Stimulated activated CD8-positive, alpha-beta memory T cell treated with anti-CD3 and anti-CD28 coated beads, Interleukin-4, amount 100 ng/mL, for 4 hours (primary cell): ENCODE measurements at places on chromosomes 12 and 14.

DNA sequence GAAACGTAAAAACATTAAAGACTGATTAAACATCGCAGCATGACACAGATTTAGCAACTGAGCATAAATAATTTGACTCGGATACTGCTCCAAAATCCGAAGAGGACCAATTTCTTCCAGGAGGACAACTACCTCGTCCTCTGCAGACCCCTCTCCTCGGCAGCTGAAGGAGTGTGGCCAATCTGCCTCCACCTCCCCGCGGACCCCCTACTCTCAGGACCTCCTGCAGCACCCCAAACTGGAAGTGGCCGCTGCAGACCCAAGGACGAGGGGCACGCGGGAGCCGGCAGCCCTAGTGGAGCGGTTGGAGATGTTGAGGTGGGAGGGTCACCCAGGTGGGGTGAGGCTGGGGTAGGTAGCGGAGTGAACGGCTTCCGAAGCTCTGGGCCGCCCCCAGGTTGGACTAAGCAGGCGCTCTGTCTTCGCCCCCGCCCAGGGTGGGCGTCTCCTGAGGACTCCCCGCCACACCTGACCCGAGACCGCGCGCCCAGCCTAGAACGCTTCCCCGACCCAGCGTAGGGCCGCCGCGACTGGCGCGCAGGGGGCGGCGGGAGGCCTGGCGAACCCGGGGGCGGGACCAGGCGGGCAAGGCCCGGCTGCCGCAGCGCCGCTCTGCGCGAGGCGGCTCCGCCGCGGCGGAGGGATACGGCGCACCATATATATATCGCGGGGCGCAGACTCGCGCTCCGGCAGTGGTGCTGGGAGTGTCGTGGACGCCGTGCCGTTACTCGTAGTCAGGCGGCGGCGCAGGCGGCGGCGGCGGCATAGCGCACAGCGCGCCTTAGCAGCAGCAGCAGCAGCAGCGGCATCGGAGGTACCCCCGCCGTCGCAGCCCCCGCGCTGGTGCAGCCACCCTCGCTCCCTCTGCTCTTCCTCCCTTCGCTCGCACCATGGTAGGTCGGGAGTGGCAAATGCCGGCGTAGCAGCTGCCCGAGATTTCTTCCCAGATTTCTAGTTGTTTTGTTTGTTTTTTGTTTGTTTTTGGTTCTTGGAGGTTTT, at the start of gene CALM1:
Gene CALM1, plus strand, starts transcription at position 689 of the 999 bp plus-strand sequence. Its CDS starts 202 bp downstream, at position 891.
- peak; percentile 86 for DNase-seq

DNA sequence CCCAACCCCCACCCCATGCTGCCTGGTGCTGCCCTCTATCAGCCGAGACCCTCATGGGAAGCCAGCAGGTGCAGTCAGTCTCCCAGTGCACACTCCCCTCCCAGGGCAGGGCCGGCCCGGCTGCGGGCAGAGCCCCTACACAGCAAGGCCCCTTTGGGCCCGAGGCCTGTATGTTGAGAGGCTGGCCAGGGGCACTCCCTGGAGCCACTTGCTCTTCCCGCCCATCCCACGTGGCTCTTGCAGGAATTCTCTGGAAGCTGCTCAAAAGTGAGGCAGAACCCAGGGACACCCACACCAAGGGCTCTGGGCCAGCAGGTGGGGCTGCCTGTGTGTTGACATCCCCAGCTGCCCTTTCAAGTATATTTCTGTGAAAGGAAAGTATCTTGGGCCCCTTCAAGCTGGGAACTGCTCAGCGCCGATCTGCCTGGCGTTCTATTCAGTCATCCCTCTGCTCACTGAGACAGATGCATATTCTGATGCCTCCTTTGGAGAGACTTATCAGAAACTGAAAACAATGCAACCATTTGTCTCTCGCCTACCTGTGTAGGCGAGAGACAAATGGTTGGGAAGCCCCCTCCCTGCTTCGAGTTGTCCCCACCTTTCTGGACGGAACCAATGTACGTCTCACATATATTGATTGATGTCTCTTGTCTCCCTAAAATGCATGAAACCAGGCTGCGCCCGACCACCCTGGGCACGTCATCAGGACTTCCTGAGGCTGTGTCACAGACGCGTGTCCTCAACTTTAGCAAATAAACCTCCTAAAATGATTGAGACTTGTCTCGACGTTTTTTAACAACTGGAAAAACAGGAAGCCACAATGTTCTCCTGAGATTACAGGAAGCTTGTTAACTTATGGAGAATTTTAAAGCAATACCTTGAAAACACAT, 6.0 kb downstream of the GPR132 start:
- DNase-seq: no peak

- no peak for DNase-seq
These were observed 34.9 kb upstream of the EML1 start for GRCh38 chr14:99758121-99758821.

DNA sequence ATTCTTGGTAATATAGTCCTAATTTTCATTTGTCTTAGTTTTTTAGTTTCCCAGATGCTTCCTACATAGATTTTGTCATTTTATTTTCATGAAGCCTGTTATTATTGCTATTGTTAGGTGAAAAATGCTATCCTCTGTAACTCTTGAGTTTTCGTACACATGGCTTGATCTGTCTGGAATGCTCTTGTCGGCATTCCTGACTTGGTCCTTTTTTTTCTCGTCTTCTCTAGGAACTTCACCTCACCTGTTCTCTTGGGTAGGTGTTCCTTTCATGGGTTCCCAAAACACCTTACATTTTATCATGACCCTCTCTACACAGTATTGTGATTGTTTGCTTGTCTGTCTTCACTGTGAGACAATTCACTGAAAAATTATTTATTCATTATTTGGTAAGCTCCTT, 267.4 kb downstream of the TMTC2 start:
- DNase-seq: no peak

DNA sequence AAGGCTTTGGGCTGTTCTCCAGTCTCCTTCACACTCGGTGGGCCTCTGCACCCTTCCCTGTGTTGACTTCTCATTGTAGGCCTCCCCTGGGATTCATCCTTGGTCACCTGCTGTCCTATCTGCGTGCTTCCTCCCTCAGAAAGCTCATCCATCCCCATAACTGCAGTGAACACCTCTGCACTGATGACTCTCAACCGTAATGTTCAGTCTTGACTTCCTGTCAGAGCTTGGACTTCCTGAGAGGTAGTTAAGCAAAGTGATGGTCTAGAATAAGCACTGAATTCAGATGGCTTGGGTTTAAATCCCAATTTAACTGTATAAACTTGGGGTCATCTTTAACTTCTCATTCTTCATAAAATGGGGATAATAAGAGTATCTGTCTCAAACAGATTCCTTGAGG, 13.6 kb upstream of the MDM1 start:
- DNase-seq: no peak

- no peak for DNase-seq
These were observed 52.4 kb downstream of the CLMN start for GRCh38 chr14:95267306-95267705.

DNA sequence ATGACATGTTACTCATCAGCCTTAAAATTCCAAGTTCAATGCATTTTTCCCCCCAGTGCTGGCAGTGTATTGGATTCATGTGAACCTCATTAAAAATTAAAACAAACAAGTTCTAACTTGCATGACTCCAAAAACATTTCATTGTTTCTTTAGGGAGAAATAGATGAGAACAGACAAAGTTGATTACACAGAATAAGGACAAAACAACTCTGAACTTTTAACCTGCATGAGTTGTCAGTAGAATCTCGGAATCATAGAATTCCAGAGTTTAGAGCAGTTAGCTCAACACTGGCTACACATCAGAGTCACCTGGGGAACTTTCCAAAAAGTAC, 127.5 kb downstream of the TMX1 start:
- DNase-seq: no peak

- no peak for DNase-seq
These were observed 34.9 kb downstream of the TTC7B start for GRCh38 chr14:90781344-90781761.

DNA sequence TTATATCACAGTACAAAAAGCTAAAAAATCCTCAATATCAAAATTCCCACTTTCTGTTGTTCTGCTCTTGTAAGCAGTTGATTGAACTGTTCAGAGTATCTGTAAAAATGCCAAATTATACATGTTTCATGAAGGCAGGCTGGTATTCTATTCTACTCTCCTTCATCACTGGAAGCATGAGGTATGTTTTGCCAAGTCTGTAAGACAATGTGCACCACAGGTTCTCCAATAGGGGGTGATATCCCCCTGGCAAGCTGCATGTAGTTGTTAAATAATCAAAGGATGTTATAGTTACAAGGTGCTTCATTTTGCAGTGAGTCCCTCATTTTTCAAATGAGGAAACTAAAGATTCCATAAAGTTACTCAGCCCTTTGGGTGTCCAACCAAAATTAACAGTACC, 15.1 kb upstream of the NEK9 start:
- no peak for DNase-seq

DNA sequence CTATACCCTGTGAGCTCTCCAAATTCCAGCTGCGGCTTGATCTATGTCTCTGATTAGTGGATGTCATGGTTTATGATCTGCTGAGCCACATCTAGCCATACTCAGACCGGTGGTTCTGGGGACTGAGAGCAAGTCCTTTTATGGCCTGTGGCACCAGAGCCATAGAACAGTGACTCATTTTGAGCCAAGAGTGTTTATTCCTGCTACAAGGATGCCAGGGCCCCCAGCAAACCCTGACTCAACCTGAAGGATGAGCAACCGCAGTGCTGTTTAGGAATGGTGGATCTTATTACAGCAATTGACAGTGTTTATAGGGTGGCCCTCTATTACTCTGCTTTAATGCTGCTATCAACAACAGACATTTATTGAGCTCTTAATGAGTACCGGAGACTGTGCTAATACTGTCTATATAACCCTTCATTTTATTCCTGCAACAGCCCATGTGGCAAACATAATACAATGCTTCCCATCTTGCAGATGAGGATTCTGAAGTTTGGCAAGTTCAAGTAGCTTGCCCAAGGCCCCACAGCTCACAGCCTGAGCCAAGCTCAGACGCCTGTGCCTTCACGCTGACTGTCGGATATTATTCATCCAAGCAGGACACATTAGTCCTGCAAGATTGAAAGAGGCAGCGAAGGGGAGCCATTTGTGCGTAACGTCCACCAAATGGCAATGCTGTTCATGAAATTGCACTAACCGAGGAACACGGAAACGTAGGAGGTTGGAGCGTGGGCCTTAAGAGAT, 273.6 kb upstream of the PWP1 start:
- no peak for DNase-seq

DNA sequence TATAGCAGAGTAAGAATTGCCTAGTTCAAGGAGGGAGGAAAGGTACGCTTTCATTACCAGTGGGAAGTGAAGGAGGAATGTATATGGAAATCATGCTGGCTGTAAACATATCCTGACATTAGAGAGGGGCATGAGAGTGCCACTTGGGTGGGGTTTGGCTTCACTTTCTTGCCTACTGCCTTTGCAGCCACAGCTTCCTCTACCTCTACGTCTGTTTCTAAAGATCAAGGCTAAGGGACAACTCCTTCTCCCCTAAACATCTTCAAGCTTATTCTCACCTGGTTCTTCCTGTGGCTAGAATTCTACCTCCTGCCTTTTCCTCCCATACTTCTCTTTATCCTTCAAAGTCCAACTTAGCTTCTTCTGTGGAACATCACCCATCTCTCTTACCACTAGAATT, 58.0 kb downstream of the SUSD6 start:
- DNase-seq: no peak

DNA sequence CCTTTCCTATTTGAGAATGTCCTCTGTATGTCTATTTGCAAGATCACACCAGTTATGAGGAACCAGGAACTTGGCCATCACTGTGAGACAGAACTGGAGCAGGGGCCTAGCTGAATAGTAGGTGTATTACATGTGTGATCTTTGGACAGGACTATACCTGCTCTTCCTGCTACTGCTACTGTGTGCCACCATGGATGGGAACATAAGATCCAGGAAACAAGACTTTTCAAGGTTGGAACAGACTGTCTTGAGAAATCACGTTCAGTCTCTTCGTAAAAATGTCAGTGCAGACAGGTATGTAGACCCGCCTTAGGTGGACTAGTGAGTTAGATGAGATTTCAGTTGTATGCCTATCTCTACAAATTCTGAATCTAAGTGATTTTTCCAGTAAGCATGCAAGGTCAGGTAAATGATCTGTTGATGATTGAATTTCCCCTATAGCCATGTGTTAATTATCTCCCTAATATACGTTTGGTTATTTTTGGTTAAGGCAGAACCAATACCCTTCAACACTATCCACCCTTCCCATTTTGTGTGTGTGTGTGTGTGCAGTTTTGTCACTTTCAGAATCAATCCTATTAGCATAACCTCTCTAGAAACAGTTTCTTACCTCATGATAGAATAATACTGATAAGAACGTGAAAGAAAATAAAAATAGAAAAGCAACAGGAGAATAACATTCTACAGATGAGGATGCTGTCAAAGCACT, 7.1 kb downstream of the A2M start:
- DNase-seq: no peak

- DNase-seq: no peak
These were observed at the start of gene GALNT9 for GRCh38 chr12:132329036-132329719. Gene GALNT9 (minus strand): TSS chr12:132329589. CDS start chr12:132329203, 386 bp downstream.

DNA sequence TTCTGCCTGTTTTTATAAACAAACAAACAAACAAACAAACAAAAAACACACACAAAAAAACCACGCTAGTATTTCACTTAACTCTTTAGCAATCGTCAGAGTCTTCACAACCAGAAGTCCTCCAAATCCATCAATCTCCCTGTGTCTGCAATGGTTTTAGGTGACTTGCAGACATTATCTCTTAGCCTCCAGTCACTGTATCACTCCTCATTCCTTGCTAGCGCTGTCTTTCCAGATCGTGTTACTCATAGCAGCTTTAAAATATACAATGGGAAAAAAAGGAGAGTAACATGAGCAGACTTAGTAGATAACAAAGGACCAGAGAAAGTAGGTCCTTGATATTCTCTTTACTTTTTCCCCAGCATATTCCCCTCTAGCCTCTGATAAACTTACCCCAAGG, 15.5 kb upstream of the ETNK1 start:
- no peak for DNase-seq
